T-helper 17 cell (primary cell): ENCODE measurements at places on chromosomes 16 and 17.

GRCh38 chr17:42317266-42317845, 29.1 kb downstream of the STAT5A start:
- DNase-seq: no peak

GRCh38 chr17:81987161-81987770, 9.8 kb downstream of the ASPSCR1 start:
- DNase-seq: no peak

- DNase-seq: no peak
Observed at GRCh38 chr16:24667244-24667764, 62.1 kb upstream of the TNRC6A start.

GRCh38 chr16:79869304-79870015, 268.9 kb upstream of the MAF start:
- DNase-seq: no peak

- DNase-seq: peak; percentile 52
Observed at GRCh38 chr17:78993241-78993956, 13.7 kb upstream of the LGALS3BP start.
